ENCODE measurements at places on chromosomes 4 and X.
A peak's percentile ranks its signal among the peaks of the same experiment; 100 is the strongest.

GRCh38 chrX:12709047-12709446 is 82.2 kb upstream of the PRPS2 start:
- DNase-seq: no peak

DNA sequence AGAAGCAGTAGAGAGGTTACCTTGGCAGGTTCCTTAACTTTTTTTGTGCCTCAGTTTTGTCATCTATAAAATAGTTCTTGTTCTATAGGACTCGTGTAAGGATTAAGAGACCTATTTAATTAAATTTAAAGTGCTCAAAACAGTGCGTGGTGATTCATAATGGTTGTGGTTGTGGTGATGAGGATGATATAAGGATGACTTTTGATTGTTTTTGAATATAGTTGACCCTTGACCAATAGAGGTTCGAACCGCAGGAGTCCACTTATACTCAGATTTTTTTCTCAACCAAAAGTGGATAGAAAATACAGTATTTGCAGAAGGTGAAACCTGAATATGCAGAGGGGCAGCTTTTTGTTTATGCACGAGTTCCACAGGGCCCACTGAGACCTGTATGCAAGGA is 14.6 kb downstream of the SMAD1 start:
- DNase-seq: no peak

GRCh38 chr4:951186-951585 is 18.9 kb downstream of the TMEM175 start:
- no peak for DNase-seq

DNA sequence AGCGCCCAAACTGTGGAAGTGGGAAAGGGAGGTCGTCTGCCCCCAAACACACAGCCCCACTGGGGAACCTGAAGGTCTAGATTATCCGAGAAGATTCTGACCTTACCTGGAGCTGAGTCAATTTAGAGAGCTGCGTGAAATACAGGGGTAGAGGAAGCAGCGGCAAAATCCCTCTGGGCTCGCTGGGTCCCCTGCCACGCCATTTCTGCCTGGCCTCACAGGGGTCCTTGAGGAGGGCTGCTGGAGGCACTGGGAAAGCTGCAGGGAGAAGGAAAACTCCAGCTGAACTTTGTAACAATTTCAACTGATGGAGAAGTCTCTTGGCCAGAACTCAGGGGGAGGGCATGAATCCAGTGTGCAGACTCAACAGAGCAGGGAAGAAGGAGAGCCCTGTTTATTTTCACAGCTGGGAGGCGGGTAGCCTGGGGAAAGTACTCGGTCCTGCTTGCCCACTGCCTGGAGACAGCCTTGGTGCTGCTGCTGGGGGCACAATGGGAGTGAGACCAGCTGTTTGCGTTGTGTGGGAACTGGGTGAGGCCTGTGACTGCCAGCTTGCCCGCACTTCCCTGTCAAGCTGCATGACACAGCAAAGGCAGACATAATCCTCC is 93.2 kb upstream of the MAPK10 start:
- no peak for DNase-seq

DNA sequence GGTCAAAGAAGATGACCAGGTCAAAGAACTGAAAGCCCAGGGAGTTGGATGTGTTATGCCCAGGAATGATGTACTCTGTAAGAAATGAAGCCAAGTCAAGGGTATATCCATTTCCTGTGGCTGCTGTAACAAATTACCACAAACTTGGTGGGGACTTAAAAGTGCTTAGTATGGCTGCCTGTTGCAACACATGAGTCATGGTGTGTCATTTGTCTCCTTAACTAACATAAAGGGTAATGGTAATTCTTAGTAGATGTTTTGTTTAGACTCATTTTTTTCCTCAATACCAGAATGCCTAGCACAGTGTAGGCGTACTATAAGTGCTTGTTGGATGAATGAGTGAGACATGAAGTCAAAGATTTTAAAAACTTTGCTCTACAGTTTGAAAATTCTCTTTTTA is 45.7 kb downstream of the SYTL5 start:
- no peak for DNase-seq

- no peak for DNase-seq
Measured at GRCh38 chr4:149555146-149555545, 260.5 kb downstream of the IQCM start.

DNA sequence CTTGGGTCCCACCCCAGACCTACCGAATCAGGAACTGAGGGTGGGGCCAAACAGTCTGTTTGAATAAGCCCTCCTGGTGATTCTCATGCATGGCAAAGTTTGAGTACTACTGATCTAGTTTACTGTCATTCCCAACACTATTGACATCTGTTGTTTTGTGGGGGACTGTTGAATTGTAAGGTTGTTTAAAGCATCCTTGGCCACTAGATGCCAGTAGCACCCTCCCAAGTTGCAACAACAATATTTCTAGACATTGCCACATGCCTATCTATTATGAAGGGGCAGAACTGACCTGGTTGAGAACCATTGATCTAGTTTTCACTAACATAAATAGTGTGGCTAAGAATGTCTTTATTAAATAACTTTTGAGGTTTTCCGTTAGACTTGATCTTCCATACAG is 15.1 kb downstream of the TAF9B start:
- no peak for DNase-seq

- DNase-seq: no peak
Measured at GRCh38 chr4:169215656-169216055, 55.1 kb downstream of the SH3RF1 start.

DNA sequence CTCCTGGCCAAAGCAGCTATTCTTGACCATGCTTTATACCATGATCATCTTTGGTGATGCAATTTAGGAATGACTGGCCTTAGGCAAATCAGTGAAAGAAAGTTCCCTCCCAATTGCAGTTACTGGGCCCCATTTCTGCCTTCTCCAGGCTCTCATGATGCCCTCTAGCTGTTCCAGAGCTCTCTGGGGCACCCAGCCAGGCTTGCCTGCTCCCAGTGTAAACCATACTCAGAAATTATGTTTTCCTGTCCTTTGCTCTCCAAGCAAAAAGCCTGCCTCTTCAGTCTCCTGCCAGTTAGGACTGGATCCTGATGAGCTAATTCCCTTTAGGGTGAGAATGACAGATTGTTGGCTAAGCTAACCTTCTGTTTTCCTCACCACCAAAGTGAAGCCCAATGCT is 85.3 kb upstream of the RBPJ start:
- DNase-seq: no peak

DNA sequence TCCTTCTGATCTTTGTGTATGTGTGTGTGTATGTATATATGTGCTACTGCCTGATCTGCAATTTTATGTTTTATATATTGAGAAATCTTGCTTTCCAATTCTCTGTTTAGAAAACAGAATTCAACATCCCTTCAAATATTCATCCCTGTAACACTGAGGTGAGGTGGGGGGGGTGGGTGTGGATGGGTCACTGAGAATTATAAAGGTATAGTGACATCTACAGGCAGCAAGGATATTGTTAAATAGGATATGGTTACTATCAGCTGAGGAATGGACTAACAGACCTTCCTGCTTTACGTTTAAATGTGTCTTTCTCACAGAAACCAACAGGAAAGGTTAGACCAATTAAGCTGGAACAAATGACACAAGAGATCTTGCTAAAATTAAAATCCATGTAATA is 19.0 kb upstream of the MAGEB2 start:
- DNase-seq: no peak

DNA sequence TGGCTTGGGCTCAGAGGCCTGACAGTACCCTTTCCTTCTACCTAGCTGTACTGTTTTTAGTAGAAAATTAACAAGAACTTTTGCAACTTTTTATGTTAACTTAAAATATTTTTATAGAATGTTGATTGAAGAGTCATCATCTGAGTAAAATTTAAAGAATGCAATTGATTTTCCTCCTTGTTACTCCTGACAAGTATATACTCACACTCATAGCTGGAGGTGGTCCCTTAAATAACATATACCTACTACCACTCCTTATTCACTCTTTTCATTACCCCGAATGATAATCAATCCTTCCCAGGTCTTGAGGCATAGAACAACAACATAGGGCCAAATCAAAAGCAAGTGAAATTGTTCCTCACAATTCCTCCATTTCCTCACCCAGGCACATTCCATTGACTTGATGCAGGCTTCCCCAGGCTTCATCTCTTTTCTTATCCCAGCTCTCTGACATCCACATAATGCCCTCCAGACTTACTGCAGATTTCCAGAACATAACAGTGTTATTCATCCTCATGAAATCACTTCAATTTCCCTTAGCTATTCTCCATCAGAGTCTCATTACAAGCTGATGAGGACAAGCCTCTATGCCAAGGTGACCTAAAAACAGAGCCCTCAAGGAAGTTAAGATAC is 73.2 kb upstream of the ANXA10 start:
- DNase-seq: no peak

GRCh38 chrX:35557916-35558315 is 240.2 kb upstream of the MAGEB16 start:
- DNase-seq: no peak

GRCh38 chrX:130304587-130305368 is 34.9 kb upstream of the SLC25A14 start:
- no peak for DNase-seq

GRCh38 chrX:9856588-9856987 is 70.4 kb downstream of the SHROOM2 start:
- DNase-seq: no peak

GRCh38 chr4:182067828-182068227 is 175.4 kb upstream of the TENM3 start:
- no peak for DNase-seq

DNA sequence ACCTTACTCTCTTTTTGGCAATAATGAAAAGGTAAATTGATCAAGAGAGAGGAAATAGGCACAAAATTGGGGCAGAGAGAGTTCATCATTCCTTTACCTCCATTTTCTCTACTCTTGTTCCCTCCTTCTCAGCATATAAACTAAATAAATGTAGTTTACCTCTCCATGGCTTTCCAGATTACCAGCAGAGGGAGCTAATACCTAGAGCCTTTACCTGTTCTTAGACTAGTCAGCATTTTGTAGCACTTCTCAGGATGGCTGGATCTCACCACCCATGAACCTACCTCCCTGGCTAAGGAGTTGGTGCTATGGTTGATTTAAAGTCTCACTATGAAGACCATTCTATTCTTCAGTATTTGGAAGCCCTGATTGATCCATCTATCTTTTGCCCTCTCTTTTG is 15.7 kb downstream of the OFD1 start:
- DNase-seq: peak; percentile 37

DNA sequence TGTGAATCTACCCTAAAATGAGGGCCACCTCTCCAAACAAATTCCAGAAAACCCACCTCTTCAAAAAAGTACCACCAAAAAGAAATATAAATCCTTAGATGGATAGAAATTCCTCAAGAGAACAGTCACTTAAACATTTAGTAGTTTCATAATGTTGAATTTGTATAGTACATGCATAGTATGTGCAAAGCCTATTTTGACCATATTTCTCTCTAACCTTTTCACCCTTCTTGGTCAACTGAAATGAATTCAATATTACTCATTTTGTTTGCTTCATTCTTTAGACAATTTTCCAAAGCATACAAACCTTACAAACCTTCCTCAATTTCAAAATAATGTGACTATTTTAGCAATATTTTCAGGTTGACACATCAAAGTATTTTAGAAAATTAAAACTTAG is 4.1 kb downstream of the RHOXF1 start:
- no peak for DNase-seq

GRCh38 chr4:109412776-109413175 is 20.8 kb upstream of the SEC24B start:
- no peak for DNase-seq

Data from CD4-positive, alpha-beta memory T cell (primary cell).